ENCODE measurements at places on chromosomes 16 and 17.

DNA sequence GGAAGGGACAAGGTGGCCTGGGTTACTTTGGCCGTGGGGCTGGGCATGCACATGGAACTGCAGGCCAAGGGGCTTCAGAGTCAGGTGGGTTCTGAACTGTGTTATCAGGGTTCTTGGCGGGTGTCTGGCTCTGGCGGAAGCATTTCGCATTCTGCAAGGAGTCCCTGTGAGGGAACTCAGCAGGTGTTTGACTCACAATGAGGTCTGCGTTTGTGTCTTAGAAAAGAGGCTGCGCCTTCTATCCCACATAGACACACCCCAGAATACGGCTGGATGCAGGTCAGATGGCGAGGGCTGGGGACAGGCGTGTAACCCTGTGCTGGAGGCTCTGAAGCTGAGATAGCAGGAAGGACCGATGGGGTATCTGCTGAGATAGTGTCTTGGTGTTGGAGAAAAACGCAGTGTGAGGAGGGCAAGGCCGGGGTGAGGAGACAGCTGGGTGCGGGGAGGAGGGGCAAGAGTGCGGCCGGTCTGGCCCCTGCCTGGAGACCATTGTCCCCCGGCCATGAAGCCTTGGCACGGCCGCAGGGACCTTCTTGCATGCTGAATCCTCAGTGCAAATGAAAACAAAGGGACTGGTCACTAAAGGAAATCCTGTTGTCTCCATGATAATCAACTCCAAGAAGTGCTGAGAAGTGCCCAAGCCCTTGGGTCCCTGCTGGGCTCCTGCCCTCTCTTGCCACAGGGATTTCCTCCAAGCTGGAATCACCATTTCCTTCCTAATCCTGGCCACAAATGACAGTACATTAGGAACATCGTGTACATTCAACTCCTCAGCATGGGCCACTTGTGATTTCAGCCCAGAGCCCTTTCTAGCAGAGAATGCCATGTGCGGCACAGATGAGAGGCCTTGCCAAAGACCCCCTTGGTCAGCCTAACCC is 22.8 kb upstream of the MTSS2 start:
- DNase-seq, result no peak

DNA sequence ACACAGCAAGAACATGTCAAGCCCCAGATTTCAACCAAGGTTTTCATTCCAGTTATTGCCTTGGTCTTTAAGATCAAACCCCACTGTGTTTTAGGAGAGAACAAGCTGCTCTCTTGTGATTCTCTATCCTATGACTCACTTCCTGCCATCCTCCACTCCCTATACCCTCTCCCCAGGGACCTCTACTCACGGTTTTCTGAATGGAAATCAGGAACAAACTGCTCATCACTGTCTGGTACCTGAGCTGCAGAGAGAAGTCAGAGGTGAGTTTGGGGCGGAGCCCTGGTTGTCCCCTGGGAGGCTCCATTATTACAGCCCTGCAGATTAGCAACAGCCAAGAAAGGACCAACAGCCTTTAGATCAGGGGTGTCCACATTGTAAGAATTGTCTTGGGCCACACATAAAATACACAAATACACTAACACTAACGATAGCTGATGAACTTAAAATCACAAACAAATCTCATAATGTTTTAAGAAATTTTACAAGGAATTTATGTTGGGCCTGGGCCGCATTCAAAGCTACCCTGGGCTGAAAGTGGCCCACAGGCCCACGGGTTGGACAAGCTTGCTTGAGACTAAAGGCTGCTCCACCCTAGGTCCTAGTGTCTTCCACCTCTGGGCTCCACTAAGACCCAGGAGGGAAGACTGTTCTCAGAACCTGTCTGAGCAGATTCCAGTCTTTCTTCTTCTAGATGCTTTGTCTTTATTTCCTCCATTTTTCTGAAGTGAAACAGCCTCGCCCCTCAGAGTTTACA is 9.7 kb downstream of the ETV4 start:
- DNase-seq, result peak; percentile 38

DNA sequence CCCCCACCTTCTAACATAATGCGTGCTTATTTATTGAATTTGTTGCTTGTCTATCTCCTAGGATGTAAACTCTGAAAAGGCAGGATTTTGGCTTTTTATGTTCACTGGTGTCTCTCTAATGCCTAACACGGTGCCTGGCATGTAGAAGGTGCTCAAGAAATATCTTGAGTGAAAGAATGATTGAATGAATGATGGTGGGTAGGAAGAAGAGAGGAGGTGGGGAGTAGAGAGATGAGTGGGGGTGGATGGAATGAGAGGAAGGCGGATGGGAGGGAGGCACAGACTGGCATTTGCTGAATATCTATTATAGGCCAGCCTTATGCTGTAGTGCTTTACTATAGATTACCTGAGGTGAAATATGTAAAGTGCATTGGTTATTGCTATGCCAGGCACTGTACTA is 2.3 kb downstream of the PRSS36 start:
- DNase-seq, result no peak

DNA sequence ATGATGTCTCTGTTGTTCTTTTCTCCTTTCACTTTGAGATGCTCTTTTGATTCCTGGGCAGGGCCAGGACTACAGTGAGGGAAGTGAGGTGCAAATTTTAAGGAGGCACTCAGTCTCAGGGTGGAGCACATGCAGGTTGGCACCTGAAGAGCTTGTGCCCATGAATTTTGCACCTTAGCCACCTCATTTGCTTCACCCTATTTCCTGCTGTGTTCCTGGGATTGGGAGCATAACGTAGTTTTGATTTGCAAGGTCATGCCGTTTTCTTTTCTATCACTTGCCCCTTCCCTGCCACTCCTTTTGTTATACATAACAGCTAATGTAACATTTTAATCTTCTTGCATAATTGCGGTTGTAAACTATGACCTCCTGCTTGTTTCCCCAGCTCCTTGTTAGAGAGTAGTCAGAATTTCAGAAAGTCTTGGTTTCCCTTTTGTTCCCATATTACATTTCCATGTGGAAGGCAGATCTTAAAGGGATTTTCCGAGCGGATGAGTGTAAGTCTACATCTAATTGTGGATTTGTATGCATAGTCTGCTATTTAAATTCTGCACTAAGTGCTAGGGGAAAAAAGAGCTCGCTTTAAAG is 9.8 kb downstream of the PMFBP1 start:
- no peak for DNase-seq

- DNase-seq, result no peak
Observed at GRCh38 chr17:32497431-32498205, 10.8 kb downstream of the CDK5R1 start.

DNA sequence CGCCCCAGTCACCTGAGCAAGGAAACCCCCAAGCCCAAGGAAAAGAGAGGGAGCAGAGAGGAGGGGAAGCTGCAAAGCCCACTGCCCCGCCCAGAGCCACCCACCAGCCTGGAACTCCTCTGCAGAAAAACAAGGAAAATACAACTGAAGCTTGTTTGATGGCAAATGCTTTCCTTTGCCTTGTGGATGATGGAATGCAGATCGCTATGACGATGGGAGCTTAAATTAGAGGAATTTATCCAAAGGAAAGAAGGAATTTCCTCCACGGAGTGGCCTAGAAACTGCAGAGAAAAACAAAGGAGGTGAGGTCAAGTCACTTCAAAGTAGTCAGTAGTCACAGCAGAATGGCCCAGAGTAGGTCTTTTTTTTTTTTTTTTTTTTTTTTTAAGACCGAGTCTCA is 31.5 kb upstream of the ASGR2 start:
- DNase-seq, result no peak

- no peak for DNase-seq
Observed at GRCh38 chr16:9297437-9298113, 206.1 kb downstream of the HAPSTR1 start.

DNA sequence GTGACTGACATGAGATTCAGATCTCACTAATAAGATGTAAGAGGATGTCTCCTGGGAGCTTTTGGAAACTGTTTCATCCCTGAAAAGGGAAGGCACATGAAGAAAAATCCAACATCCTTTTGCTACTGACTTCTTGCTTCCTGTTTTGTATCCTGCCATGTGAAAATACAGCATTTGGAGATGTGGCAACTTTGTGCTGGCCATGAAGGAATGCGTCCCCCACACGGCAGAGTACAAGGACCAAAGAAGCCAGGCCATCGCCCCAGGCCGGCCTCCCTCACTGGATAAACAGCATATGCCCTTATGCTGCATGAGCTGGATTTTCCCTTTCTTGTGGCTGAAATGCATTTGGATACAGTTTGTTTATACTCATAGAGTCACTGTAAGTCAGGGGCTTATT is 5.5 kb upstream of the HASPIN start:
- DNase-seq, result peak; percentile 20

- DNase-seq, result no peak
Observed at GRCh38 chr17:58267347-58268324, 13.1 kb downstream of the MPO start.

DNA sequence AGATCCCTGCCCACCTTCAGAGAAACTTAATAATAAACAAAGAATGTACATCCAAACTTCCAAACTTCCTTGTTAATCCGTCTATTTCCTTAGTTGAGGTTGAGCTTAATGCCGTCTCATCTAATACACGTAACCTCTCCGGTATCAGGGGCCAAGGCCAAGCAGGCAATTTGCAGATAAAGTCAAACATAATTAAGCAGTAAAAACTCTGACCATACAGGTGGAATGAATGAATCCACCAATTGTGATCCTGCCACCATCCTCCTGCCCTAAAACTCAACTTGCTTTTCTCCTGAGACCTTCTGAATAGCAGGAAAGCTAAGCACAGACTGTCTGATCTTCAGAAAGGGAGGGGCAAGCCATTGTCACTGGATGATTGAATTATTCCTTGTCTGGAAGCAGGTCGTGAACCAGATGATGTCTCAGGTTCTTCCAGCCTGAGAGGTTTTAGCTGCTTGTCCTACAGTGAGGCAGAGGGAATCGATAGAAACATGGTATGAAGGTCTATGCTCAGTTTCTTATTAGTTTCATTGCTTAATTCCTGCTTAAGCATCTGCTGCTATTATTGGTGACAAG is 1111.8 kb upstream of the EEF2KMT start:
- DNase-seq, result no peak

DNA sequence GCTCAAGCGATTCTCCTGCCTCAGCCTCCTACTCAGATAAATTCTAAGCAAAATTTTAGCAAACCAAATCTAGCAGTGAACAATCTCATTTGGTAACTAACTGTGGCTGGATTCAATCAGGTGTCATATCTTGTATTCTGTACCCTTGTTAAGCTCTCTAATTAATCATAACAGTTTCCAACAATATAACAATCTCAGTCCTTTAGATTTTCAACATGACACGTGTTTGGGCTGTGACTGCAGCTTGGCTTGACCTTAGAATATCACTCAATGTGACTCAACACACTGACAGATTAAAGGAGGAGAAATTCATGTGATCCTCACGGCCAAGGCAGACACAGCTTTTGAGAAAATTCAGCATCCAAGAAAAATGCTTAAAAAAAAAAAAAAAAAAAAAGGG is 133.6 kb downstream of the BANP start:
- no peak for DNase-seq

GRCh38 chr17:36667922-36668321 is 66.5 kb downstream of the MRM1 start:
- DNase-seq, result no peak

GRCh38 chr17:65920996-65921395 is 270.9 kb downstream of the CEP112 start:
- DNase-seq, result no peak

DNA sequence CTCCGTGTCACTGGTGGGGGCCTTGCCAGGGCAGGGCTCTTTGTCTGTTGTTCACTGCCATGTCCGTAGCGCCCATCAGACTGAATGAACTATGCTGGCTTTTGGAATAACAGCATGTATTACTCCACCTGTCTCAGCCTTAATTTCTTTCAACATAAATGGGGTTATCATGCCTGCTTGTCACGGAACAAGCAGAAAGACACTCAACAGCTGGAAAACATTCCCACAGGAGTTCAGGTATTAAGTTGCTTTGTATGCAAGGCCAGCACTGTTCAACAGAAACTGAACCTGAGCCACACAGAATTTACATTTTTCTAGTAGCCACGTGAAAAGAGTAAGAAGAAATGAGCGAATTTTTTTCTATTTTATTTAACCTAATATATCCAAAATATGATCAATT is 13.1 kb downstream of the PPL start:
- DNase-seq, result no peak

- DNase-seq, result peak; percentile 68
Observed at GRCh38 chr16:69520800-69521602, 44.8 kb upstream of the NFAT5 start.

DNA sequence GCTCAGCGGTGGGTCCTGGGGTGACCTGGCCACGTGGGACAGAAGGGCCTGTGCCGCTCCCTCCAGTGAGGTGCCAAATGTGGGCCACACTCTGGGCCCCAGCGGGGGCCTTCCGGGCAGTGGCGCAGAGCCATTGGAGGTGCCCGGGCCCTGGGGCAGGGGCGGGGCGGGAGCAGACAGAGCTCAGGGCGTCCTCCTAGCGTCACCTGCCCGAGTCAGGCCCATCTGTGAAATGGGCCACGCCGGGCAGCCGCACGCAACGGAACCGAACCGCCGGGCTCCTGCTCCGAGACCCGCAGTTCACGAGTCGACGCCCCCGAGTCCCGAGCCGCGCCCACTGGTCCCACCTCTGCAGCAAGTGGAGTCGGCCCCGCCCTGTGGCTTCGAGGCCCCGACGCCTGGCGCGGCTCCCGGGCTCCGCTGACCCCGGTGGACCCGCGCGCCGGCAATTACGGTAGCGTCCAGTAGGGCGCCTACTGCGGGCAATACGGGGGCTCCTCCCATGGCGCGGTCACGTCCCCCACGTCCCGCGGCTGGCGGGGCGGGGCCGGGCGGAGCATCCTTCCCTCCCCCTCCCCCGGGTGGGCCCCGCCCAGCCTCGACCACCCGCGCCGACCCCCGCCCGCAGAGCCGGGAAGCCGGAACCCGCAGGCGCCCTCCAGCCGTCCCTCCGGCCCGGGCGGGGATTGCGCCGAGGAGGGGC is 1.9 kb downstream of the SLC16A3 start:
- DNase-seq, result peak; percentile 64

DNA sequence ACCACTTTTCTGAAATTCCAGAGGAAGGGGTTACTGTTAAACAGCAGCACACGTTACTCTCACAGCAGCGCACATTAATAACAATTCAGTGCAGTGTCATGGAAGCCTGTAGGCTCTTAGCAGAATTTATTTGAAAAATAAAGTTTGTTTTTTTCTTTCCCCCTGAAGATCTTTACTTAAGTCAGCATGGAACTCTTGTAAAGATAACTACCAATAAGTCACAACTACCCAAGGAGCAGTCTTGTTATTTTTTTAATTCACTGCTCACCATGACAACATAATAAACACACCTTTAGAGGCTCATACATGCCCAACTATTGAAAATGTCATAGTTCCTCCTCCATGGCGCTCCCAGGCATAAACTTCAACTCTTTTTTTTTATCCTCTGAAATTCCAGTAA is 31.8 kb upstream of the PSMD7 start:
- DNase-seq, result no peak

- peak; percentile 17 for DNase-seq
Observed at GRCh38 chr16:70419384-70420327, 19.2 kb downstream of the ST3GAL2 start.

GRCh38 chr17:62616993-62617893 is 10.2 kb upstream of the MRC2 start:
- peak; percentile 75 for DNase-seq

- DNase-seq, result no peak
Observed at GRCh38 chr17:51085150-51085805, 35.4 kb downstream of the SPAG9 start.

DNA sequence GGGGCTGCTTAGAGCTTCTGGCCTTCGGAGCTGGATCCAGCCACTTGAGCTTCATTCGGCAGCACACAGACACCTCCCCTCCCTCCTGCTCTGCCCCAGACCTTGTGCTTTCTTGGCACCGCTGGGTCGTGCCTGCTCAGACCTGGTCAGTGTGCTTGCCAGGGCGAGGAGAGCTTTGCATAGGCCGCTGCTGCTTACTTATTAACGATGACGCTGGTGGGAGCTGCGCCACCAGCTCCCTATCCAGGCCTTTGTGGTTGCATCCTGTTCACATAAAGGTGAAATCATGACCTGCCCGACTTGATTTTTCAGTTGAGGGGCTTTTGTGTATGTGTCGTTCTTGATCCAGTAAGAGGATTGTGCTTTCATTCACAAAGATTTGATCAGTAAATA is 101.1 kb downstream of the MSI2 start:
- DNase-seq, result no peak

Data from MV-4-11 (cell line).